ENCODE measurements at places on chromosomes 2 and 18.

GRCh38 chr2:46298522-46299353 is 1.5 kb downstream of the EPAS1 start:
- no peak for DNase-seq

DNA sequence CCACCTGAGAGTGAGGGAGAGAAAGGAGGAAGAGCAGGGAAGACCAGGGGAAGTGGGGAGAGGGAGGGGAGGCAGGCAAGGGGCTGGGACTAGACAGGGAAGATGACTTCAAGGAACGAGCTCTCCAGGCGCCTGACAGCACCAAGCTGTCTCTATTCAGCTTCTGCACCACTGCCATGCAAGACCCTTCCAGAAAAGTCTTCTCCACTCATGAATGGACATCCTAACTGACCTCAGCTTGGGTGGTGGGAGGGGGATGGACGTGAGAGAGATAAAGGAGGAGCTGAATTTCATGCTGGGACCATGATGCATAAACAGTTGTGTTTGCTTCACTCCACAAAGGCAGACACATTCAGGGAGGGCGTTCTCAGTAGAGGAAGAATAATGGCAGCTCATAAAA is 206.4 kb upstream of the ARL4C start:
- no peak for DNase-seq

DNA sequence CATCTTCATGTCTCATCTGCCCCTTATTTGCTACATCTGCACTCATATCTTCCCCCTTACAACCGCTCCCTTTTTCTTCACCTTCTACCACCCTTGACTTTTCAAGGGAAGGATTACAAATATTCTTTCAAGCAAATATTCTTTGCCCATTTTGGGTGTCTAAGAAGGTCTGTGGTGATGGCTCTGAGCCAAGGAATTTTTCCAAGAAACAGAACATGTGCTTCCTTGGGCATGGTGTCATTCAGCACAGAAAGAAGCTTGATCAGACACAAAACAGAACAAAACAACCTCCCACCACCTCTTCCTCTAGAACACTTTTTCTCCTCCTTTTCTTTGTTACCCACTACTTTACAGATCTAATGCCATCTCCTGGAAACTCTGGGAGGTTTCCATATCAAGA is 313.7 kb downstream of the SATB2 start:
- no peak for DNase-seq

DNA sequence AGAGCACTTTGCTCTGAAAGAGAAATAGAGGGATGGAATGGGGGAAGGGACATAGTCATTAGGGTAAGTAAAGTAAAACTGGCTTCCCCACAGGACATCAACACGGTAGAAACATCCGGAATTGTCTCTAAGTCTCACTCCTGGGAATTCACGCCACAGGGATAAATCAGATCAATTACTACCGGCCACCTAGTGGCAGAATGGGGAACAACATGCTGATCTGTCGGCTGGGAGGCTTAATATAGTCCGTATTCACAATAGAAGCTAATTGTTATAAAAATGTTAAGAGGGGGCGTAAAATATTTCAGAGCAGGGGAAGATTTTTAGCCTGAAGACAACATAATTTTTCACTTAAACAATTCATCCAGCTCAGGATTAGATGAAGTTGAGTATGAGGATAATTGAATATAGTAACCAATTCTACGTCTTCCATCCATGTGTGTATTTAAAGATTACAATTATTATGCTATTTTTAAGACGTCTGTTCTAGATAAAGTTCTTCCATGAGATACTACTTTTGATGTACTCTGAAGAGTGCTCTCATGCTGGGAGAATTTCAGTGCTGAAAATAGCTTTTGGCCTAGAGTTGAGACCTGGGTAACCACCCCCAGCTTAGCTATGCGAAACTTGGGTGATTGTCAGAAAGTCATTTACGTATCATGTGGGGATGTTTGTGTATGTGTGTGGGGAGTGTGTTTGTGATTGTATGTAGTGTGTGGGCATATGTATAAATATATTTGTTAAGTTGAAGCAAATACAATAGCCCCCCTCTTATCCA is 65.7 kb downstream of the LRRTM1 start:
- peak; percentile 0 for DNase-seq

GRCh38 chr2:236783417-236784020 is 213.9 kb downstream of the ACKR3 start:
- DNase-seq, result no peak

GRCh38 chr2:15942711-15943345 is 2.5 kb downstream of the MYCN start:
- DNase-seq, result no peak

DNA sequence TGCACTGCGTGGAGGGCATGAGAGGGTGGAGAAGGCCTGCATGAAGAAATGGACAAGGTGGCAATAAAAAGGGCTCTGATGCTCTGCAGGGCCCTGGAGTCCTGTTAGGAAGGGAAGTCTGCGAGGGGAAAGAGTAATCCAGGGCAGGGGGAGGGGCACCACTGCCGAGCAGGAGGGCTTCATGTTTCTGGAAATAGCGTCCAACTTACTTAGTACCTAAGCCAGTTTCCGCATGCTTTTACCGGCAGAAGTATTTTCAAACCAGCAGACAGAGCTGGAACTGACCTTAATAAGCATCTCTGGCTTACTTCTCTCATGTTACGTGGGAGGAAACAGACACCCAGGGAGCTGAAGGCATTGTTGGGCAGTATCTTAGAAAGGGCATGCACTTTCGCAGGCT is 156.7 kb downstream of the GALNT14 start:
- no peak for DNase-seq

DNA sequence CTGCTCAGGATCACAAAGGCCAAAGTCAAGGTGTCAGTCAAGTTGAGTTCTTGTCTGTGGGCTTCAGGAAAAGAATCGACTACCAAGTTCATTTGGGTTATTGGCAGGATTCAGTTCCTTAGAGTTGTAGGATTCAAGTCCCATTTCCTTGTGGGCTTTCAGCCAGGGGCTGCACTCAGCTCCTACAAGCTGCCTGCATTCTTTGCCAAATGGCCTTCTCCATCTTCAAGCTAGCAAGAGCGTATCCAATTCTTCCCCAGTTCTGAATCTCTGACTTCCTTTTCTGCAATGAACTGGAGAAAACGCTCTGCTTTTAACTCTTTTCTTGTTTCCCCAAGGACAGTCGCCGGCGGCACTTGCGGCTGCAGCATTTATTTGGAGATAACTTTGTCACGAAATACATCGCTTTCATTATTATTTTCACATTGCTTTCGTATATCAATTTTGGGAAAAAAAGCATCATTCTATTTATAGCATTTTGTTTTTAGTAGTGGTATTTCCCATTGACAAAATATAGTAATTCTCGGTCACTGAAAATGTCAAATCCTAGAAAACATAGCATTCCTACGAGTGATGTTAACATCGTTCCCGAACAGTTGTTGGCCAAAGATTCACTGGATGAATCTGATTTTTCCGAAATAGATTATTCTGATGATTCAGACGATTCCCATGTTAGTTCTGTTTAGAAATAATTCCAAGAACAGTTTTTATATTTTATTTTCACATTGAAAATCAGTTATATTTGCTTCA is 59.6 kb upstream of the SERPINE2 start:
- DNase-seq, result no peak

DNA sequence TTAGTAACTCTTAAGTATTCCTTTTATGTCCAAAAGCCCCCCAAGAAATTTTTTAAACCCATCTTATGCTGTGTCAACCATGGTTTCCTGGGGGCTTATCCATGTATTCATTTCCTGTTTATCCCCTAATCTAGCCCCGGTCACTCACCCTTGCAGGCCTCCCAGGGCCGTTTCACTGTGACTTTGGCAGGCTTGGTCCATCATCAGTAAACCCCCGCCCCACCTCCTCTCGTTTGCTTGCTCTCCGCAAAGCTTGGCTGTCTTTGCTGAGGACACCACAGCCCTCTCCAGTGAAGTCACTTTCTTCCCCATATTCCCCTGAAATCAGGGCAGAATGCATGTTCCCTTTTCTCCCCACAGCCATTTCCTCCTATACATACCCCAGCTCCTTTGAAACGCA is 7.2 kb upstream of the TMEM177 start:
- DNase-seq, result no peak

DNA sequence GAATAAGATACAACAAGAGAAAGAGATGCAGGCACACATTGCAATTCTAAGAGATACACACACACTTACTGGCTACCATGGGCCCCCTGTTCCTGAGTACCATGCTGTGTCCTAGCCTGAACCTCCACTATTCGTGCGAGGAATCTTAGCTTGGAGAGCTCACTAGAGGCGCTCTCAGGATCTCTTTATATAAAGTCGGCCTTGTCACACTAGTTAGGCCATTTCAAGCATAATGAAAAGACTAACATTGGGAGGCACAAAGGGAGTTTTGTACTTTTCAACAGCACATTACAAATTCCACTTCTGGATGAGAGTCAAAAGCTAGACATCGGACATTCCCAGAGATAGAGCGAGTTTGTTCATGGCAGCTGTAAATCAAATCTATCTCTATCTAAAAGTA is 365.2 kb downstream of the DSEL start:
- DNase-seq, result no peak

DNA sequence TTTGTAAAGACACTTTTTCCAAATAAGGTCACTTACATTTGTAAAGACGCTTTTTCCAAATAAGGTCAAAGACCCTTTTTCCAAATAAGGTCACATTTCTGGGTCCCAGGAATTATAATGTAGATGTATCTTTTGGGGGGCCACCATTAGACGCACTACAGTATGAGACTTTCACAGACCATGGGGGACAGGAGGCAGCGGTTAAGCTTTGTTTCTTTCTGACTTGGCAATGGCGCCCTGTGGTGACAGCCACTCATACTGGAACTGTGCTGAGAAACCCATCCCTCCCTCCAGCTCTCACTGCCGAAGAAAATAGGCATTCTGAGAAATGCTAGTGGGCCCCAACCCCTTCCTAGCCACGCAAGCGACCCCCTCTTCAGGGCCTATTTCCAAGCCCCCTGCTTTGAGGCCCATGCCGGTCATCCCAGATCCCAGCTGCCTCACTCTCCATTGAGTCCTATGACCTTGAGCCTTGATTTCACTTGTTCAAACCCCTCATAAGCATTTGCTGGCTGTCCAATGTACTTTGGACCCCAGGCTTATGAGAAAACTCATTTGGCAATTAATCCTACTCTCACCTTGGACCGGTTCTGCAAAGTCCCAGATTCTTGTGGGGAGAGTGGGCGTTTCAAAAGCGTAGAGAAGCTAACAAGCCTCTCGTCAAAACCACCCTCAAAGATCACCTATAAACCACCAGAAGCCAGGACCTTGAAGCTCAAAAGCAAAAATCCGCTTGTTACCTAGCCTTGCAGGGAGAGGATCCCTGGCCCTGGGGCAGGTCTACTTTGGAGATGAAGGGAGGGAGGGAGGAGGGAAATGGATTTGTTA is 11.3 kb upstream of the SPATA3 start:
- DNase-seq, result peak; percentile 36

- no peak for DNase-seq
Measured at GRCh38 chr2:144548532-144549191, 28.7 kb upstream of the ZEB2 start.

DNA sequence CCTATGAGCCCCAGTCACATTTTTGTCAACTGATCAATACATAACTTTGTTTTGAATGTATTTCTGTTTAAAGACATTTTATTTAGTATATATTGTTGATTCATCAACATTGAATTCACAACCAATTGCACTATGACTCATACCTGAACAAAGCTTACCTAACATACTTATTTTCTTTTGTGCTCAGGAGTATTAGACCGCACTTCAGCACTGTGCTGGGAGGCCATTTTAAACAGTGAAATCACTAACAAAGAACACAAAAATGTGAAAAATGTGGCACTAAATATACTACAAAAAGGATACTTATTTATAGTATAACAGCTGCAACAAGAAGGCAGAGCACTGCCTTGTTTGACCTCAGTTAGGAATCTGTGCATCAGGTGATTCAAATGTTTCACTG is 12.4 kb upstream of the IFIH1 start:
- DNase-seq, result no peak

GRCh38 chr2:16962505-16962904 is 296.9 kb upstream of the CYRIA start:
- DNase-seq, result no peak

DNA sequence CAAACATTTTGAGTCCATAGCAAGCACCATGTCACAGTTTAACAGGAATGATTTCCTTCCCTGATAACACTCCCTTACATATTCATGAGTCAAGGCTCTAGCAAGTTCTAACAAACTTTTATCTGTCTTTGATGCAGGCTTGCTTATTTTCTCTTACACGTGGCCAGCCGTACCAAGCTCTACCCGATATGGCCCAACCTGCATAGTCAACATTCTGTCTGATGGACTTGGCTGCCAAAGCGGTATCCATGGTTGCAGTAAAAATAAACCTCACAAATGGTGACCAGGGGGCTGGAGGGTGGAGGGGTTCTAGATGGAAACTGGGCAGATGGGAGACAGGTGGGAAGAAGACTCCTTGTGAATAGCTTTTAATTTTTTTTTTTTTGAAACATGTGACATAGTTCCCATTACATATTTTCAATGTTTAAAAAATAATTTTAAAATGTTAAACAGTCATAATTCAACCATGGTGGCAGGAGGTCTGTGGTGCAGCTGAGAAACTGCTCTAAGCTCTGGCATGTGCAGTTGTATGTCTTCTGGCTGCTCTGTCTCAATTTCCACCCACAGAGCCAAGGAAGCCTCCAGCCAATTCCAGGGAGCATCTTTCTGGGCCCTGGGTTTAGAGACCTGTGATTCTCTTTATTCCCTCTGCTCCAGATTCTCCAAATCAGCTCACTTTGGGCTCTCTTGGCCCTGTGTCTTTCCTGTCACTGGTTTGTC is 20.7 kb upstream of the CXCR1 start:
- DNase-seq, result no peak

GRCh38 chr18:67232406-67232805 is 284.1 kb downstream of the DSEL start:
- DNase-seq, result no peak

DNA sequence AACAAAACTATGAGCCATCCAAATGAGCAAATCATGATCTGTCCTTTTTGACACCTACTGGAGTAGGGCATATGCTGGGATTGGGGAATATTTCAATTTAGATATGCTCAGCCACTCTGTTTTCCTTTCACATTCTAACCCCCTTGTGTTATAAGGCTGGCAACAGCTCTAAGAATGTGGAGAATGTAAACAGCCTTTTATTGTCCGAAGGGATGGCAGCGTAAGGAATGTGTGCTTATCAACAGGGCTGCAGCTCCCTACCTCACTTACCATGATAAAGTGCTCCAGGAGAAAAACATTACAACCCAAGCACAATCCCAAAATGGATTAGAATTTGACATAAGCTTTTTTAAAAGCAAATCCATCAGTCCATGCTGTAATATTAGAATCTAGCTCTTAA is 2.2 kb downstream of the NXPH2 start:
- DNase-seq, result no peak

DNA sequence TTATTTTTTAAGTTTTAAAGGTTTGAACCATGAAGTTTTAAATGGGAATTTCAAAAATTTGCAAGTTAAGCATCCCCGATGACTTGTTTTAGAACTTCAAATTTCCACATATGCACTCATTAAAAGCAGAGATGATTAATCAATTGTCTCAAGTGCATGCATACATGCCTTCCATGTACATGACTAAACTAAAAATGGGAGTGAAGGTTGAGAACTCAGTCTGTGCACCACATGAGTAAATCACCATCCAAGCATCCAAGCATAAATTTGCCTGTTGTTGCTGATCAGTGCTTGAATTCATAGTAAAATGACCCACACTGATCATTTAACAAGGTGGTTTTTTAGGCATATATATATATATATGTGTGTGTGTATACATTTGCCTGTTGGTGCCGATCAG is 249.8 kb downstream of the ARHGAP15 start:
- no peak for DNase-seq

- peak; percentile 48 for DNase-seq
Measured at GRCh38 chr18:12327510-12328178, 19.6 kb downstream of the TUBB6 start.

- DNase-seq, result no peak
Measured at GRCh38 chr2:151403914-151404313, 5.8 kb upstream of the RIF1 start.

- DNase-seq, result peak; percentile 32
Measured at GRCh38 chr2:106582148-106583143, 95.3 kb downstream of the CD8B2 start.

Measured in stimulated activated CD4-positive, alpha-beta T cell treated with anti-CD3 and anti-CD28 coated beads, Interleukin-1b, Interleukin-23, amount 100 ng/mL, for 24 hours (primary cell).